ENCODE measurements at places on chromosomes 1 and 21.

DNA sequence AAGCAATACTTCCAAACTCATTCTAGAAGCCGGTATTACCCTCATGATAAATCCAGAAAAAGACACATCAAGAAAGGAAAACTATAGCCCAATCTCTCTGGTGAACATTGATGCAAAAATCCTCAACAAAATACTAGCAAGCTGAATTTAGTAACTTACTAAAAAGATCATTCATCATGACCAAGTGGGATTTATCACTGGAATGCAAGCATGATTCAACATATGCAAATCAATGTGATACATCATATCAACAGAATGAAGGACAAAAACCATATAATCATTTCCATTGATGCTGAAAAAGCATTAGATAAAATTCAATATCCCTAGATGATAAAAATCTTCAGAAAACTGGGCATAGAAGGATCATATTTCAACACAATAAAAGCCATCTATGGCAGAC, 402.9 kb downstream of the TGFB2 start:
- no peak for DNase-seq

- DNase-seq = no peak
Observed at GRCh38 chr1:177798614-177799013, 171.2 kb downstream of the SEC16B start.

DNA sequence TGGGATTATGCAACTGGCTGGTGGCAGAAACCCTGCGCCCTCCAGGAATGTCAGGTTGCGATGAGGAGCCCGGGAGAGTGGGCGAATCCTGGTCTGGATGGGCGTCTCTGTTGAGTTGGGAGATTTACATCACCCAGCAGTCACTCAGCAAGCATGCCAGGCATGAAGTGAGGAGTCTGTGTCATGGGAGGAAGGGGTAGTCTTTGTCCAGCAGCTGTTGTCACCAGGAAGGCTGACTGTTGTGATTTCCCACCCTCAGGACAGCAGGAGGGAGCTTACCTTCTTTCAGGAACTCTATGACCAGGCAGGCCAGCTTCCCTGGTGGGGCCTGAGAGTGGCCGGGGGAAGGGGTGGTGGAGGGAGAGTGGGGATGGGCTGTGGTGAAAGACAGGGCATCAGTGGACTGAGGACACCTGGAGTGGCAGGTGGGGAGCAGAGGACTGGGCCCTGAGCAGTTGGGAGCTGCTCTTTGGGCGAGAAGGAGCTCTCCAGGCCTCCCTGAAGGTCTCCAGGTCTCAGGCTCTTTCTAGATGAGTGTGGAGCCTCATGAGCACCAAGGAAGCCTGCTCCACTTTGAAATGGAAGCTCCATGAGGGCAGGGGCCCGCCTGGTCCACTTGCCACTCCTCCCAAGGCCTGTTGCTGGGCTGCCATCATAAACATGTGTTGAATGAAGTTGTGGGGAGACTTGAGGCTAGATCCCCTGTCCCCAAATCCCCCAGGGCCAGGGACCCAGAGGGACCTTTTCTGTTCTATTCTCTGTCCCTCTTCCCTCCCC, 21.3 kb upstream of the PKP1 start:
- DNase-seq = no peak

GRCh38 chr1:50644447-50645105, 221.3 kb upstream of the DMRTA2 start:
- no peak for DNase-seq

DNA sequence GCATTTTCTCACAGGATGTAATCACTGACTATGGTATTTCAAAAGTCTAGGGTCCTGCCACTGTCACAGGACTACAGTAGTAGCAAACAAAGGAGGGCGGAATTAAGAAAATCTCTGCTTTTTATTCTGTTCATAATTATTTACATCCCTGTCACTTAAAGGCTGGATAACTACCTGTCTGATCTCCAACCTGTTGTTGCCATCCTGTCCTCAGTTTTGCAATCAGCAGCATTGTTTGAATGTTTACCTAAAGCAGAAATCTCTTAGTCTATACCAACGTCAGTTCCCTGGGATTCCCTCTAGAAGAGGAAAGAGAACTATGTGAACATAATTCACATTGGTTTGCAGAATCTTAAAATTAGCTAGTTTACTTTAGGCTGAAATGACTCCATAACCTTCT, 218.5 kb downstream of the PBX1 start:
- no peak for DNase-seq

DNA sequence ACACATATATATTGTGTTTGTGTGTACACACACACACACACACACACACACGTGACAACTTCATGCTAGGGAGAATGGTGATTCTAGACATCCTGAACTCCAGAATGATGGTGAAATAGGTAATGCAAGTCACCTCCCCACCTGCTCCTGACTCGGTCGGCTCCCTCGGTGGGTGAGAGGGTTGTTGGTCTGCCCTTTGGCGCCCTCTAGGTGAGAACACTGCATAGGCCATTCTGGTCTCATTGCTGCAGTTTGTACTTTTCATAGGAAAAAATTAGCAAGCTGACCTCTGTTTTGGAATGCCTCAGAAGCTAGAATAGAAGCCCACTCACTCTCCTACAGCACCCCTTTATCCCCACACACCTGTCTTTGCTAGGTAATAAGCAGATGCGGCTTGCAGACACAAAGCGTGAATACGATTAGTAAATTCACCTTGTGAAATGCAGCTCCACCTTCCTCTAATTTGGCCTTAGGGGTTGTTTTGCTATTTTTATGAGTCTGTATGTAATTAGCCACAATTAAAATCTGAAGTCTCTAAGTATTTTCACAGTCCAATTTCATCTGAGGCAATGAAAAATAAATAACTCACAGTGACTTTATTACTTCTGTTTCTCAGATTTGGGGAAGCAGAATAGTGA, 130.0 kb upstream of the KCNJ15 start:
- peak; percentile 24 for DNase-seq

- DNase-seq = peak; percentile 6
Observed at GRCh38 chr1:91730801-91731732, 154.9 kb downstream of the TGFBR3 start.

- no peak for DNase-seq
Observed at GRCh38 chr1:184354719-184355118, 32.1 kb upstream of the C1orf21 start.

Data from skin of body (tissue), 3 donors.